ENCODE measurements at places on chromosomes 3 and 15. TPM values are rescaled to one million over a fixed set of nuclear protein-coding genes. Genes with fewer than 3 reads are reported as not detected.

VIPR1 gene
- 3.6 TPM for total RNA-seq

ZNF654 gene
- 13.6 TPM for total RNA-seq

CLSTN2 gene
- not detected for total RNA-seq

GCNT3 gene
- total RNA-seq = not detected

ITIH1 gene
- 0.80 TPM for total RNA-seq

DNA sequence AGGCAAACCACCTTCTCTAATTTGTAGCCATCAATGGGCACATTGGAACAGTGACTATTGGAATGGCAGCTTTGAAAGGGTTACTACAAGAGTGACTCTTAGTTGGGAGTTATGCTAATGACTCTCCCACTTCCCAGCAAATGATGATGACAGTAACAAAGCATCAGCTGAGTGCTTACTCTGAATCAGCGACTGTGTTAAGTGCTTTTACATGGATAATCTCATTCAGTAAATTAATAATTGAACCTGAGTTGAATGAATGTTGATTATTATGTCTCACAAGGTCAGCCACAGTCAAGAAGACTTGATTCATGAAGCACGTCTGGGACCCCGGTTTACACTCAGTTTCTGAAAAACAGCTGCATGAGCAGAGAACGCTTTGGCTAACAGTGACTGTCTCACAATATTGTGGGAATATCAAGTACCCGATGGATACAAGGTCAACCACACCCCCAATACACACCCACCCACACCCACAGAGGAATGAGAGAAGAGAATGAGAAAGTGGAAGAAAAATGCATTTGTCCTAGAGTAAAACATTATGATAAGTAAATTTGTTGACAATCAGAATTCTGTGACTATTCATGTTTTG lies 242.0 kb upstream of the FEZF2 start:
- H3K4me1 ChIP-seq = no peaks in the 10 kb centered on the region
- H3K36me3 ChIP-seq = no peaks in the 10 kb centered on the region
- no peak overlapping the region for H3K4me3 ChIP-seq
- no peak overlapping the region for H3K27ac ChIP-seq
- peaks cover 5% of the 10 kb centered on the region for H3K27me3 ChIP-seq

GRCh38 chr15:89178307-89178977 lies 42.9 kb downstream of the RLBP1 start:
- H3K27ac ChIP-seq = no peak overlapping the region
- no peak for DNase-seq
- no peaks in the 10 kb centered on the region for H3K27me3 ChIP-seq
- H3K36me3 ChIP-seq = peaks cover 62% of the 10 kb centered on the region
- H3K4me1 ChIP-seq = peaks cover 2% of the 10 kb centered on the region
- H3K4me3 ChIP-seq = no peak overlapping the region

- H3K4me1 ChIP-seq = peaks cover 93% of the 10 kb centered on the region
- H3K27me3 ChIP-seq = no peaks in the 10 kb centered on the region
- H3K36me3 ChIP-seq = peaks cover 67% of the 10 kb centered on the region
Observed at GRCh38 chr3:187006864-187007630, 76.7 kb downstream of the ST6GAL1 start.

GRCh38 chr3:149217347-149217746 lies 4.3 kb downstream of the CP start:
- no peak for DNase-seq
- H3K36me3 ChIP-seq = no peaks in the 10 kb centered on the region
- no peak overlapping the region for H3K27ac ChIP-seq

DNA sequence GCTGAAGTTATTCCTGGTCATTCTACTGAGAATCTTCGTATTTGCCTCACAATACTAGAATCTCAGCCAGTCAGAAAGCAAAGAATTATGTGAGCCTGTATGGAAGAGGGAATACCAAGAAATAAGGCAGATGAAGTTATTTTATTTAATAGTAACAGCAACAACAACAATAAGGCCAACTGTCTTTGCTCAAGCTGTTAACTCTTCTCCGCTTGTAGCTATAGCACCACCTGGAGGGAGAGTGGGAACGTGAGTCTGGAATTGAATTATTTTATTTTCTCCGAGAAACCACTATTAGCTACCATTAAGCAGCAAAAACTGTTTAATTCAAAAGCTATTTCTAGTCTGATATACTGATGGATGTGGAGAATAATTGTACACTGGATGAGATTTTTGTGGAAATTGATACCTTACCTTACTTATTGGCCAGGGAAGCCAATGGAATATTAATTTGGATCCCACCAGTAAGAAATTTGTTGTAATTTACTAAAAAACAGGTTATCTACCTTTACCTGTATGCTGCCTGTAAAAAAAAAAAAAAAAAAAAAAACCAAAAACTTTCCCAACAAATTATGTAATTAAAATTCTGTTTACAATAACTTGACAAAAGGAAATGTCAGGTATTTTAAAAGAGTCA lies 50.1 kb downstream of the CALML4 start:
- no peaks in the 10 kb centered on the region for H3K27me3 ChIP-seq
- no peaks in the 10 kb centered on the region for H3K4me1 ChIP-seq
- H3K4me3 ChIP-seq = no peak overlapping the region
- H3K27ac ChIP-seq = no peak overlapping the region
- peaks cover 41% of the 10 kb centered on the region for H3K36me3 ChIP-seq

DNA sequence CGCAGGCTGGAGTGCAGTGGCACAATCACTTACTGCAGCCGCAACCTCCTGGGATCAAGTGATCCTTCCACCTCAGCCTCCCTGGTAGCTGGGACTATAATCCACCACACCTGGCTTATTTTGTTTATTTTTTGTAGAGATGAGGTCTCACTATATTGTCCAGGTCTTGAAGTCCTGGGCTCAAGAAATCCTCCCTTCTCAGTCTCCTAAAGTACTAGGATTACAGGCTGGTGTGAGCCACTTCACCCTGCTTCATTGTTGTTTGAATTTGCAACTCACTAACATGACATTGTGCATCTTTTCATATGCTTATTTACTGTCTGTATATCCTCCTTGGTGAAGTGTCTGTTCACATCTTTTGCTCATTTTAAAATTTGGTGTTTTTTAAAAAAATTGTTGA lies 10.1 kb downstream of the PARP15 start:
- H3K4me3 ChIP-seq = no peak overlapping the region
- no peak for DNase-seq
- peaks cover 77% of the 10 kb centered on the region for H3K4me1 ChIP-seq
- no peaks in the 10 kb centered on the region for H3K27me3 ChIP-seq
- H3K36me3 ChIP-seq = peaks cover 49% of the 10 kb centered on the region

DNA sequence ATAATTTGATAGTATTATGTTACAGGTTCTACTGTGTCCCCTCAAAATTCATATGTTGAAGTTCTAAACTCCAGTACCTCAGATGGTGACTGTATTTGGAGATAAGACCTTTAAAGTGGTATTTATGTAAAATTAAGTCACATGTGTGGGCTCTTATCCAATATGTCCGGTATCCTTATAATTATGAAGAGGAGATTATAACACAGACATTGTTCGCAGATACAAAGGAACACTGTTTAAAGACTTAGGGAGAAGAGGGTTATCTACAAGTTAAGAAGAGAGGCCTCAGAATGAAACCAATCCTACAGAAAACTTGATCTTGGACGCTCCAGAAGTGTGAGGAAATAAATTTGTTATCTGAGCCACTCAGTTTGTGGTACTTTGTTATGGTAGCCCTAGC lies 50.9 kb downstream of the DPH6 start:
- H3K4me3 ChIP-seq = no peak overlapping the region
- peaks cover 7% of the 10 kb centered on the region for H3K4me1 ChIP-seq
- H3K27ac ChIP-seq = no peak overlapping the region
- H3K27me3 ChIP-seq = no peaks in the 10 kb centered on the region
- no peak for DNase-seq
- peaks cover 3% of the 10 kb centered on the region for H3K36me3 ChIP-seq

- H3K4me1 ChIP-seq = peaks cover 86% of the 10 kb centered on the region
- no peak for DNase-seq
- H3K36me3 ChIP-seq = peaks cover 17% of the 10 kb centered on the region
- H3K27me3 ChIP-seq = no peaks in the 10 kb centered on the region
- no peak overlapping the region for H3K27ac ChIP-seq
Observed at GRCh38 chr3:152280539-152280938, 11.8 kb downstream of the MBNL1 start.

- no peak overlapping the region for H3K4me3 ChIP-seq
- H3K27ac ChIP-seq = no peak overlapping the region
- H3K36me3 ChIP-seq = no peaks in the 10 kb centered on the region
- no peaks in the 10 kb centered on the region for H3K4me1 ChIP-seq
Observed at GRCh38 chr15:98113327-98113726, 152.8 kb downstream of the ARRDC4 start.

- no peak for DNase-seq
- no peak overlapping the region for H3K4me3 ChIP-seq
- H3K36me3 ChIP-seq = no peaks in the 10 kb centered on the region
- no peak overlapping the region for H3K27ac ChIP-seq
- no peaks in the 10 kb centered on the region for H3K27me3 ChIP-seq
Observed at GRCh38 chr3:125149462-125149861, 63.1 kb downstream of the SLC12A8 start.
